NCI-H1105 treated with DMSO at 0.1 percent for 48 hours (cell line): ENCODE measurements at places on chromosomes 12 and 14.
A peak's percentile ranks its signal among the peaks of the same experiment; 100 is the strongest.

- DNase-seq = no peak
These were observed 15.0 kb downstream of the KCTD10 start for GRCh38 chr12:109461846-109462756.

DNA sequence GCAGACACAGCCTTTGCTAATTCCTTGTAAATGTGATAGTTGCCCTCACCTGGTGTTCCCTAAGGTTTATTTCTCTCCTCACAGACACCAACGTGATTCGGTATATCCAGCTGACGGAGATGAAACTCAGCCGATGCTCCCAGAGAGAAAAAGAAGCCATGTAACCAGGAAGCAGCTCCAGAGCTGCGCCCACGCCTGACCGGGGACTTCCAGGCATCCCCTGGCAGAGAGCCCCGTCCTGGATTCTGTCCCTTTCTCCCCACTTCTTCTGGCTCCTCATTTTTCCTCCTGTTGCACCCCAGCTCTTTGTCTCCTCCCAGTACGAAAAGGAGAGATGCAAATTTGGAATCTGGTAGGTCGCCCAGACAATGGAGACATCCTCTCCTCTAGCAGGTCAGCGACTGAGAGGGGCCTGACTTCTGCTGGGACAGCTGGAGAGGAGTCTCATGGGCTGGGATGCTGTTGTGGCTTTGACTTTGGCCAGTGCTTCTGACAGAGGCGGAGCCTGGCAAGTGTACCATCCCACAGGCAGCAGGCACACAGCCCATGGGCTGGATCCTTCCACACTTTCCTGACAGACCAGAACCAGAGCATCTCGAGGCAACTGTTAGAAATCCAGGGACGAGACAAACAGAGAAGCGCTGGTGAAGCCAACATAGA is 29.4 kb downstream of the TTC9 start:
- no peak for DNase-seq

DNA sequence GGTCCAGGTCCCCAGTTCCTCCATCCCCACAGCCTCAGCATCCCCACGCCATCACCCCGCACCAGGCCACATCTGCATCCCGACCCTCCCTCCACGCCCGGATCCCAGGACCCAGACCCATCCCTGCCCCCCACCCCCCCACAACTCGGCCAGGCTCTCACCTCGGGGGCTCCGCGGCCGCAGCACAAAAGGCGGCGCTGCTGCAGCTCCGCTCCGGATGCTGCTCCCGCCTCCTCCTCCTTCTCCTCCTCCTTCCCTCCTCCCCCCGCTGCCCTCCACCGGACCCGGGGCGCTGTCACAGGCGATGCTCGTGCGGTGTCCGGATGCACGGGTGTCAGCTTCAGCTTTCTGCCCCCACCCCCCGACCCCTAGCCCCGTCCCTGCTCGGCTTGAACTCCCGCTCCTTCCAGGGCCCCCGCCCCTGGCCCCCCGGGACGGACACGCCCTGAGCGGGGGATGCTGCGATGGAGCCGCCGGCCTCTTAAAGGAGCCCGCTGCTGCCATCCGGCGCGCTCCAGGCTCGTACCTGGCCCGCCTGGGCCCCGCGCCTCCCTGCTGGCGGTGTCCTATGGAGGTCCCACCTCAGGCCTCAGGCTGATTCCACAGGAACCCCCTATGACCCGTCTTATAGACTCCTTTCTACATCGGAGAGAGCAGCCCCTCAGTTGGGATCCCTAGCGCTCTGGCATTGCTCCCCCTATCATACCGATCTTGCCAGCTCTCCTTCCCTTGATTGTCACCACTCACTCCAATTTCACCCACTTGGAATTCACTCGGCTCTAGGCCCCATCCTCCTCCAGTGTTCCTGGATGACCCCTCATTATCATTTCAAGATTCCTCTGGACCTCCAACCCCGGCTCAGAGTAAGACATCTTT is at the start of gene MAP3K12:
TSS of gene MAP3K12 (minus strand) at position 193 of the 876 bp plus-strand sequence. CDS start 12,067 bp downstream, outside the sequence.
- DNase-seq = peak; percentile 34

- no peak for DNase-seq
These were observed 35.7 kb downstream of the IQSEC3 start for GRCh38 chr12:101969-102878.
